ENCODE measurements at places on chromosomes 3 and 15.
A peak's percentile ranks its signal among the peaks of the same experiment; 100 is the strongest.

DNA sequence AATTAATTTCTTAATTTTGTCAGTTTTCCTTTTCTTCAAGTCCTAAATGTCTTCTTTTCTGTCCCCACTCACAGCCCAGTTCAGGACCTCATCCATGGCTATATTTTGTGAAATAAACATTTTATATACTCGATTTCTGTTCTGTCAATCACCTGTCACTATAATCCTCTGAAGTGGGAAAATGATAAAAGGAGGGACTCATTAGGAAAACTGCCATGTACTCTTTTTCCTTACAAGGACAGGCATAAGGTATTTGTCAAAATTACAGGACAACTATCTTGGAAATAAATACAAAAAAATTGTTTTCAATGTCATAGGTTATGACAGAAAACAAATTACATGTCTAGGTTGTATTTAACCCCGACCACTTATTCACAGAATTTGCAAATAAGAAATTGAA is 240.1 kb upstream of the CBLB start:
- no peak for DNase-seq

DNA sequence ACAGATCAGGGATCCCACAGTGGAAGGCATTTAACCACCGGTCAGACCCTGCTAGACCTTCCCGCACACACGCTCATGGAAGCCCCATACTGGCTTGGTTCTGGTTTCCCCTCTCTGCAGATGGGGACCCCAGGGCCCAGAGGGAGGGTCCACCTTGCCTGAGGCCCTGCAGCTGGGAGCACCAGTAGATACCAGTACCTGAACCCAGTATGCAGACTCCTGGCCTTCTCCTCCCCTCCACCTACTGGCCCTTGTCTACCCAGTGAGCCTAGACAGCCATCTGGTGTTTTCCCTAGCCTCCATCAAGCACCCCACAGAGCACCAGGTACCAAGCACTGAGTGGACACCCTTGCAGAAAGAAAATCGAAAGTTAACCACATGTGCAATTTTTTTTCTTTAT is 65.1 kb downstream of the MEGF11 start:
- no peak for DNase-seq

DNA sequence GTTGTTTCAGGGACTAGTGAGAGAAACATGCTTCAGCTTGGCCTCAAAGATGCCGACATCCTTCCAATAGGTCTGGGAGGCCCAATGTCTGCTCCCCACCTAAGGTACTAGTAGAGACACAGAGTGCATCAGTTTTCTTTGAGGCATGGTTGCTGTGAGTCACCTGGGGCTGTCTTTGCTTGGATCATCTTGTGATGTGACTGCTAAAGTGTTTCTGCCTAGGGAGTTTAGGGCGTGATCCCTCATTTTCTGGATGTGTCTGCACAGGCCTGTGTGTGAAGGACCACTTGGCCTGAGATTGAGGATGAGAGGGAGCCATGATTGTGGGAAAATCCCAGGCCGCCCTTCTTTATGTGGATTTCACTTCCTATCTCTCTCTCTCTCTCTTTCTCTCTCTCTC is 4.8 kb downstream of the GASK1A start:
- no peak for DNase-seq

DNA sequence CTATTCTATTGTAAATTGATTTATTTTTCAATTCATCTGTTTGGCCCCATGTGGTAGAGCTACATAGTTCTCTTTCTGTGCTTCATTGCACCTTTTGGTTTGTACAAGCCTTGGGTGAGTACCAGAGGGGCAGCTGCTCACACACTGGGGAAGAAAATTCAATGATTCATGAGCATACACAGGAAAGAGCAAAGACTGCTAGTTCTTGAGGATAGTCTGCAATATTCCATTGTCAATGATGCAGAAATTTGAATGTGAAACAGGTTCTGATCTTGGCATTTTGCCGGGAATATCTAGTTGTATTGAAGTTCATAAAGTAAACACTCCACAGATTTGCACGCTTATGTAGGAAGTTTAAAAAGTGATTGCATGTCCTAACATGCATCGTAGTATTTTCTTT is 304.6 kb downstream of the NAALADL2 start:
- no peak for DNase-seq

GRCh38 chr15:42163947-42164550 is 7.6 kb upstream of the PLA2G4F start:
- DNase-seq = no peak

DNA sequence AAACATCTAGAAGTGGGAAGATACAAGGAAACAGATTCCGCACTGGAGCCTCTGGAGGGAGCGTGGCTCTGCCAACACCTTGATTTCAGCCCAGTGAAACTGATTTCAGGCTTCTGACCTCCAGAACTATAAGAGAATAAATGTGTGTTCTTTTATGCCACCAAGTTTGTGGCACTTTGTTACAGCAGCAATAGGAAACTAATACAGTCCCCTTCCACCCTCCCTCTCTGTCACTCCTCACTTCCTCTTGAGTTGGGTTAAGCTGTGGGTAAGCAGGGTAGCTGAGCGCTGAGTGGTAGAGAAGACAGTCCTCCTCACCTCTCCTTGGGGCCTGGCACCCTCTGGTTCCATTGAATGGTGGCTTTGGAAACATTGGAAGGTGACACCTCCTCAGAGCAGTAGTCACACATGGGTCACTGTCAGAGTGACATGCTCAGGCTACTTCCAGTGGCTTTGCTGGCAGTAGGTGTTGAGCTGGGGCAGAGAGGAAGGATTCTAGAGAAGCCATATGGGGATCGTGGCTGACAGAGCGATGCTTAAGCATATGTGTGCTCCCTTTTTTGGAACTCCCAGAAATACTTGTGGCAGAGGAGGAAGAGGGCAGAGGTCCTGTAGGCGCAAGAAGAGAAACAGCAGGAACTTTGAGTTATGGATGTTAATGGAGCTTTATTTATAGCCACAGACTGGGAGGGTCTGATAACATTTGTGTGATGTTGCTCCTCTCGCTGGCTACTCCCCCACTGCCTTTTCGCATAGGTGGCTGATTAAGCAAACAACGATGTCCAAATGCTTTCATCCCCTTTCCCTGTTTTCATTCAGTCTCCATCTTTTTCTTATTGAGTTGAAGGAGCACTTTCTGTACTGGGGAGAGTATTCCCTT is 14.8 kb upstream of the HCN4 start:
- no peak for DNase-seq

- no peak for DNase-seq
These were observed 13.7 kb downstream of the TM4SF18 start for GRCh38 chr3:149319750-149320149.

- DNase-seq = peak; percentile 43
These were observed 59.5 kb upstream of the CTSH start for GRCh38 chr15:79004336-79004735.

DNA sequence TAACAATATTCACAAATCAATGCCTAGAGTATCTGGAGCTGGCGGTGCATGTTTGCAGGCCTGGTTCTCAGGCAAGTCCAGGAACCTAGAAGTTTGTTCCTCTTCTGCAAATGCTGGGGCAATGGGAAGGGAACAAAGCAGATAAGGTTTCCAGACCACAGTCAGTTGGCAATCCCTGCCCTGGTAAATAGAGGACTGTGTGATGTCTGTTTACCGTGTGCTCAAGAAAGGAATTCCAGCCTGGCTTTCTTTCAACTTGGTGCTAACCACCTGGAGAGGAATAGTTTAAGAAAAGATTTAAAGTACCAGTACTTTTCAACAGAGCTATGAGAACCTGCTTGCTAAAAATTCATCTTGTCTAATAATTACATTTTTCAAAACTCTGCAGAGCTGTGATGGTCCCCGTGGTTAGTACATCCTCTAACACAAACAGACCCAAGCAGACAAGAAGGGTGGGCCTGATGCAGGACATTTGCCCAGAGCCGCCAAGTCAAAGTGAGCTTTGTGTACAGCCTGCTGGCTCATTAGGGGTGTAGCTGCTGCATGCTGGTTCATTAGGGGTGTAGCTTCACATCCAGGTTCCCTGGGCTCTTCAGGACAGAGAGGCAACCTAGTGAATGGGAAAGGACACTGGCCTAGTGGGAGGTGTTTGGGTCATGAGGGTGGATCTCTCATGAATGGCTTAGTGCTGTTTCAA is 220.5 kb downstream of the SQOR start:
- no peak for DNase-seq

DNA sequence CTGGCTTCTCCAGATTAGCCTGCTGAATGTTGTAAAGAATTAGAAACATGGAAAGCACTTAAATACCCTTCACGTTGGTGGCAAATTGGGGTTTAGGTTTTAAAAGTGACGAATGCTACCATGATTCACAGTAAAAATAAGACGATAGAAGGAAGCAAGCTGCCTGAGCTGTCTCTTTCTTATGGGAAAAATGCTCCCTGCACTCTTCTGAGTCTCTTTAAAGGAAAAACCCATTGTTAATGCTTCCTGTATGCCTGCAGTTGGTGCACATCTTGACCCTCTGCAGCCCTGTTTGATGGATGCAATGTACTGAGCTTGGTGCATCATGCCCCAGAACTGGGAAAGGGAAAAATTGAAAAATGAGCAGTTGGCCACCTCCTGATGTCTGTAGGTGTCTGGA is 258.6 kb upstream of the RASGRP1 start:
- DNase-seq = no peak

GRCh38 chr3:42014458-42014920 is 52.6 kb upstream of the ULK4 start:
- DNase-seq = no peak
